ENCODE measurements at places on chromosomes 3 and 15.
A peak's percentile ranks its signal among the peaks of the same experiment; 100 is the strongest.

GRCh38 chr15:58212909-58213526 is 74.8 kb downstream of the AQP9 start:
- DNase-seq, result no peak

GRCh38 chr3:53230041-53230621 is 25.7 kb downstream of the TKT start:
- no peak for DNase-seq

DNA sequence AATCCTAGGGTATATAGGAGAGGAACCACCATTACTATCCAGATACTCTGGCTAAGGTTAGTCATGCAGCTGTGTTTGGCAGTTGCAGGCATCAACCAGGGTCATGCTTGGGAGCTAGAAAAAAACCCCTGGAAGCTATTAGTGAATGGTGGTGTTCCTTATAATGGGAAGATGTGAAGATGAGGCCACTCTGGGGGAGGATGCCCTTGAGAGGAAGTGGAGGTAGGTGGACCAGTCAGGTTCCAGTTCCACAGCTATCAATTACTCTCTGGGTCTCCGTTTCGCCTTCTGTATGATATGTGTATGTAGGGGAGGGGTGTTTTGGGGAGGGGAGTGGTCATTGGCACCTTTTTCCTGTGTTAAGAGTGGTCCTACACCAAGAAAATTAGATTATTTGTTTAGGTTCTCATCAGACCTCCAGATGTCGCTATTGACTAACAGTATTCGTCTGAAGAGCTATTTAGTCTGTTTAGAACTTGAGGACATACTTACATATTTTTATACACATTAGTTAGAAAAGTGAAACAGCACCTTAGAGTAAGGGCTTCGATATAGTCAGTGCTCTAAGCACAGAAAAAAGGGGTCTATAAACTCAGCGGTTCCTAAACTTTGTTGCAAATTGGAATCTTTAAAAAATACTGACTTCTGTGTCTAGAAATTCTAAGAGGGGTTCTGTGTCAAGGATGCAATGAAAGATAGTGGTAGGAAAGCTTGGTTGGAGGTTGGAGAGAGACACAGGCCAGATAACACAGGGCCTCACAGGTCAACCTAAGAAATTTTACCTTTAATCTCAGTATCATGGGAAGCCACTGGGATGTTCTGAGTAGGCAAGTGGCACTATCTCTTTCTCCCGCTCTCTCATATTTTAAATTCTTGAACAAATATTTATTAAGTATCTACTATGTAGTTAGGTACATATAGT is 9.1 kb upstream of the HPS3 start:
- DNase-seq, result no peak

DNA sequence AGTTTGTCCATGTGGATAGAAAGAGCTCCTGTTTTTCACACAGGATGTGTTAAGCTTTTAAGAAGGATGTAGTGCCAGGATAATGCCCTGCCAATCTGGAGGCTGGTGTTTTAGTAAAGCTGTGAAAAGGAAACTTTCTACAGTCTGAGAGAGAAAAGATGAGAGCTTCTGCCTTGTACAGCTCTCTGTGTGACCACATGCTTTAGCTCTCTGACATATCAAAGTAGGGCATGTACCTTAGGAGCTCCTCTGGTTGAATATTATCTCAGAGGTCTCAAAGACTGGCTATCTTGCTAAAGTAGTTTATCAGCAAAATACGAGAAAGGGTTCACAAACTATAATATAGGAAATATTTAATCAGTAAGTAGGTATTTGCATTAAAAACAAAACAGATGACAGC is 30.4 kb downstream of the CDIN1 start:
- DNase-seq, result no peak

DNA sequence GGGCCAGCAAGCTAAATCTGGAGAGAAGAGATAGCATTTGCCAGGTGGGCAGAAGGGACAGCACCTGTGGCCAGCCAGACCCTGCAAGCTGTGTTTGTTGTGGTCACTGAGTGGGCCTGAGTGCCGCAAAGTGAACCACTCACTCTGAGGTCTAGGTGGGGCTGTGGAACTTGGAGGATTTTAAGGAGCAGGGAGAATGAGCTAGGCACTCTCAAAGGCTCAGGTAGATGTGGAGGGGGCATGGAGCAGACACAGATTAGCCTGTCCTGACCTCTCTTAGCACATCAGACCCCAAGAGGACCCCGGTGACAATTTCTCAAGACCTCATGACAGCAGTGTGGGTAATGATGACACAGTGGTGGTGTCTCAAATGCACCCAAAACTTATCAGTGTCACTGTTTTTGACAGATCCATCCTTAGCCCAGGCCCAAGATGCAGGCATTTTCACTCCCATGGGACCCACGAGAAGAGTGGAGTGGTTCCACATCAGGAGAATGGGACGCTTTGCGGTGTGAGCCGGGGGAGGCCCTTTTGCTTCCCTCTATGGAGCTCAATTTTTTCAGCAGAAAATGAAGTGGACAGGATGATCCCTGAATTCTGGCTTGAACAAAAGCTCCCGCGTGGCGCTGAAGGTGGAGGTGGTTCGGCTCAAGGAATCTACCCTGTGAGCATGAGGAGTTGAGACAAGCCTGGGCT is 43.8 kb upstream of the TLE3 start:
- DNase-seq, result no peak

GRCh38 chr15:56754772-56755370 is 21.6 kb upstream of the ZNF280D start:
- no peak for DNase-seq

DNA sequence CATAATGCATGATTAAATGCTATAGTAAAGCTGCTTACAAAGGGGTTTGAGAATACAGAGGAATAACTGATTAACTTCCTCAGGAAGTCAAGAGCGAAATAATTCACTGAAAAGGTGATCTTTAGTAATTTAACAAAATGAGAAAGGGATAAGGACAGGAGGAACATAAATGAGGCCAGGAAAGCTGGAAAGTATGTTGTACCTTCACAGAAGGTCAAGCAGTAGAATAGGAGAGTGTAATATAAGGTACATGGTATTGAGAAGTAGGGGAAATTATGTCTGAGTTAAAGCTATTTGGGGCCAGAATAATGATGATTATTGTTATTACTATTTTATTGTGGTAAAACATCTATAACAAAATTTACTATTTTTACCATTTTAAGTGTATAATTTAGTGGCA is 19.2 kb downstream of the GOLM2 start:
- DNase-seq, result no peak

- no peak for DNase-seq
Measured at GRCh38 chr3:18234717-18235335, 190.3 kb downstream of the SATB1 start.

GRCh38 chr15:74541494-74542165 is 610 bp downstream of the ARID3B start:
- DNase-seq, result peak; percentile 53

Measured in stimulated activated CD4-positive, alpha-beta T cell treated with anti-CD3 and anti-CD28 coated beads, Interleukin-2, amount 100 ng/mL, for 48 hours (primary cell).